ENCODE measurements at places on chromosomes 1 and 21. TPM values are rescaled to one million over a fixed set of nuclear protein-coding genes. Genes with fewer than 3 reads are reported as not detected.

The TMEM82 gene
- total RNA-seq, result not detected

DNA sequence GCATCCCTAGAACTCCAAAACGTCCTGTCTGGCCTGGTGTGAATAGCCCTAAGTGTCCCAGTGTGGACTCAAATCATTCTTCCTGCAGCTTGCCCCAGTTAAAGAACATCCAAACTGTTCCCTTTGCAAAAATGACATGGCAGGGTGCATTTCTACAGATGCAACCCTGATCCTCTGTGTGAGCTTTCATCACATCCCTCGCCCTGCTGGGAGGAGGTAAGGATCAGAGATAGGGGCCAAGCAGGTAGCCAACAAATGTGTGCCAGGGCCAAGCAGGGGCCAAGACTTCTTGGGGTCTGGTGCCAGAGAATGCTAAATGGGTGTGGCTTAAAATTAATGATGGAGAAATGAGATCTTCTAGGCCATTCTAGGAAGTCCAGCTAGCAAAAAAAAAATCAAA is 27.1 kb upstream of the MPZL1 start:
- peaks cover 55% of the 10 kb centered on the region for H3K36me3 ChIP-seq
- H3K27ac ChIP-seq, result no peak overlapping the region
- no peaks in the 10 kb centered on the region for H3K27me3 ChIP-seq
- H3K4me3 ChIP-seq, result no peak overlapping the region

- H3K27ac ChIP-seq, result no peak overlapping the region
- H3K27me3 ChIP-seq, result no peaks in the 10 kb centered on the region
- no peaks in the 10 kb centered on the region for H3K4me1 ChIP-seq
Measured at GRCh38 chr1:103156966-103157365, 48.6 kb upstream of the COL11A1 start.

GRCh38 chr21:41359286-41359685 is 2.5 kb upstream of the MX2 start:
- no peak for DNase-seq
- peaks cover 6% of the 10 kb centered on the region for H3K4me1 ChIP-seq
- H3K4me3 ChIP-seq, result no peak overlapping the region
- no peaks in the 10 kb centered on the region for H3K27me3 ChIP-seq
- no peaks in the 10 kb centered on the region for H3K36me3 ChIP-seq

DNA sequence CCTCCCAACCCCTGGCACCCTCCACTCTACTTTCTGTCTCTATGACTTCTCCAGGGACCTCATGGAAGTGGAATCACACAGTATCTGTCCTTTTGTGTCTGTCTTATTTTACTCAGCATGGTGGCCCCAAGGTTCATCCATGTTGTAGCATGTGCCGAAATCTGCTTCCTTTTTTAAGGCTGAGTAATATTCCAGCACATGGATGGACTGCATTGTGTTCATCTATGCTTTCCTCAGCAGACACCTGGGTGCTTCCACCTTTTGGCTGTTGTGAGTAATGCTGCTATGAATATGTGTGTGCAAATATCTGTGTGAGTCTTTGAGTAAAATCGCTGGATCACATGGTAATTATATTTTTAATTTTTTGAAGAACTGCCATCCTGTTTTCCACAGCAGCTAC is 1.6 kb upstream of the PFKL start:
- no peak overlapping the region for H3K27ac ChIP-seq
- no peak for DNase-seq
- H3K4me3 ChIP-seq, result no peak overlapping the region
- no peaks in the 10 kb centered on the region for H3K27me3 ChIP-seq
- H3K36me3 ChIP-seq, result no peaks in the 10 kb centered on the region

DNA sequence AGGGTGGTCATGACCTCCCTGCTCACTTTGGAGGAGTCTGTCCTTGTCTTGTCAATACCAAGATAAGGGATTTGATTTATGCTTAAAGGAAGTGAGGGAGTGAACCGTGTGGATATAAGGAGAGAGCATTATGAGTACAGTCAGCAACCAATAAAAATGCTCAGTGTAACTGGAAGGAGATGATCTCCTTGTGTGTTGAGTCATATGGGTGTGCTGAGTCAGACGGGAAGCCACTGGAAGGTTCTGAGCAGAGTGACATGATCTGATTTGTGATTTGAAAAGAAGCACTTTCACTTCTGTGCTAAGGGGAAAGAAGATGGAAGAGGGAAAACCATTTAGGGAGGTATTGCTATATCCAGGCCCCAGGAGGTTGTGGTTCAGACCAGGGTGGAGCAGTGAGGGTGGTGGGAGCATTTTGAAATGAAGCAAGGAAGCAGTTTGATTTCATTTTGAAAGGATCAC is 2.5 kb upstream of the BCL10 start:
- no peak for DNase-seq
- H3K36me3 ChIP-seq, result no peaks in the 10 kb centered on the region
- no peak overlapping the region for H3K4me3 ChIP-seq
- no peaks in the 10 kb centered on the region for H3K27me3 ChIP-seq
- peaks cover 36% of the 10 kb centered on the region for H3K4me1 ChIP-seq

DNA sequence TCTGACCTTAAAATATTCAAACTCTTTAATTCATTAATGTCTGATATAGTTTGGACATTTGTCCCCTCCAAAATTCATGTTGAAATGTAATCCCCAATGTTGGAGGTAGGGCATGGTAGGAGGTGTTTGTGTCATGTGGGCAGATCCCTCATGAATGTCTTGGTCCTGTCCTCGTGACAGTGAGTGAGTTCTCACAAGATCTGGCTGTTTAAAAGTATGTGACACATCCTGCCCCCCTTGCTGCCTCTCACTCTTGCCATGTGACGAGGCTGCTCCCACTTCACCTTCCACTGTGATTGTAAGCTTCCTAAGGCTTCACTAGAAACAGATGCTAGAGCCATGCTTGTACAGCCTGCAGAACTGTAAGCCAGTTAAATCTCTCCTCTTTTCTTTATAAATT is 21.3 kb upstream of the FBXO28 start:
- no peaks in the 10 kb centered on the region for H3K36me3 ChIP-seq
- H3K4me1 ChIP-seq, result no peaks in the 10 kb centered on the region
- DNase-seq, result no peak
- H3K27ac ChIP-seq, result no peak overlapping the region
- no peak overlapping the region for H3K4me3 ChIP-seq

- no peaks in the 10 kb centered on the region for H3K36me3 ChIP-seq
- DNase-seq, result no peak
- no peaks in the 10 kb centered on the region for H3K27me3 ChIP-seq
Measured at GRCh38 chr1:203523667-203524066, 29.7 kb downstream of the OPTC start.

DNA sequence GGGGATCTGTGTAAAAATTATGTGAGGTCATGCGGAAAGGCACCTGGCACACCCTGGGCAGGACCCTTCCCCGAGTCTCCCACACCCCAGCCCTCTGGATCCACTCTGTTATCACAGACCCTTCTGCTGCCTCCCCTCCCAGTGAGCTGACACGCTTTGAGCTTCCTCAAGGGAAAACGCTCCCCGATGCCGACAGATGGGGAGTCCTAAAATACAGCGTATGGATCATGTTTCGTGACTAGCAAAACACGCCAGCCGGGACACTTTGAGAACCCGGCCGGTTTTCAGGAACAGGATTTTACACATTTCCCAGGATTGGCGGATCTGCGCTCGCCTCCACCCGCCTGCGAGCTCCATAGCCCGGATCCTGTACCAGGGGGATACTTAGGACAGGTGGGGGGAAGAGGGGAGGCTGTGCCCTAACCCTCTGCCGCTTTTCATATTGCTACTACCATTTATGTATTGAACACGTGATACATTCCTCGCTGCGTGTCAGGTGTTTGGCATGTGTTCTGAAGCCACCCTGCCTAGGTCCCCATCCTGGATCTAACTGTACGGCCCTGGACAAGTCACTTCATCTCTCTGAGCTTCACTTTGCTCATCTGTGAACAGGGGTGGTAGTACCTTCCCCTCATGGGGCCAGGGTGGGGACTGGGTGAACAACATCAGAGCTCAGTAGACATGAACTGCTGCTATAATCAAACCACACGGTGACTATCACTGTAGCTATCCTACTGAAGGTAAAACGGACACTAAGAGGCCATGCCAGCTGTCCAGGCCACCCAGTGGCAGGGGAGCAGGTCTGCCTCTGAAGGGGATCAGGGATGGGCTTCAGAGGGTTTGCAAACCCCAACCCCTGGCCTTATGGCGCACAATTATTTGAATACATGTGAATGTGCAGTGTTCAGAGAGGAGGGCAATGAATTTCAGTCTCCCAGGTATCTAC is 63.2 kb downstream of the SSBP3 start:
- no peak overlapping the region for H3K4me3 ChIP-seq
- no peaks in the 10 kb centered on the region for H3K36me3 ChIP-seq
- H3K27me3 ChIP-seq, result no peaks in the 10 kb centered on the region
- no peak for DNase-seq

The UTS2 gene
- total RNA-seq, result not detected

- H3K27ac ChIP-seq, result peak within 1 kb of the TSS; percentile 40
- DNase-seq, result no peak
- no peaks in the 10 kb centered on the region for H3K36me3 ChIP-seq
- H3K4me1 ChIP-seq, result peaks cover 20% of the 10 kb centered on the region
- H3K27me3 ChIP-seq, result no peaks in the 10 kb centered on the region
- peak within 1 kb of the TSS; percentile 70 for H3K4me3 ChIP-seq
Measured at GRCh38 chr1:205680073-205680851, at the start of gene SLC45A3. Gene SLC45A3, minus strand, starts transcription at chr1:205680509. Its CDS starts 15,853 bp downstream, at chr1:205664656.

GRCh38 chr1:166064951-166065350 is 101.8 kb downstream of the FAM78B start:
- H3K27ac ChIP-seq, result no peak overlapping the region
- no peaks in the 10 kb centered on the region for H3K4me1 ChIP-seq
- no peaks in the 10 kb centered on the region for H3K36me3 ChIP-seq
- H3K4me3 ChIP-seq, result no peak overlapping the region

DNA sequence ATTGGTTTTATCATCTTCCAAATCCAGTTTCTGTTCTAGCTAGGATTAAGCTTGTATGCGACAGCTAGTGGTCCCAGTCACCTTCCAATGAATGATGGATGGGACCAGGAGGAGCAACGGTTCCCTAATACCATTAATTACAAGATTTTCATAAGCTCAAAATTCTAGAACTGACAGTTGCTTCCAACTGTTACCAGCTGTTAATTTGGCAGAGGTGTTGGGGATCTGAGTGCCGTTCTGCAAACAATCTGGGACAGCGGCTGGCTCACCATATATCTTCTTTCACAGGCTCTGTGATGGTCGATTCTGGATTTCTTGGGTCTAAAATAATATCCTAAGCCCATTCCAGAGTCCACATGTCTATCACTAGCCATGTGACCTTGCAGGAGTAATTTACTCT is 34.5 kb upstream of the RALGPS2 start:
- H3K27me3 ChIP-seq, result no peaks in the 10 kb centered on the region
- no peak for DNase-seq
- no peaks in the 10 kb centered on the region for H3K4me1 ChIP-seq
- H3K4me3 ChIP-seq, result no peak overlapping the region
- no peaks in the 10 kb centered on the region for H3K36me3 ChIP-seq

DNA sequence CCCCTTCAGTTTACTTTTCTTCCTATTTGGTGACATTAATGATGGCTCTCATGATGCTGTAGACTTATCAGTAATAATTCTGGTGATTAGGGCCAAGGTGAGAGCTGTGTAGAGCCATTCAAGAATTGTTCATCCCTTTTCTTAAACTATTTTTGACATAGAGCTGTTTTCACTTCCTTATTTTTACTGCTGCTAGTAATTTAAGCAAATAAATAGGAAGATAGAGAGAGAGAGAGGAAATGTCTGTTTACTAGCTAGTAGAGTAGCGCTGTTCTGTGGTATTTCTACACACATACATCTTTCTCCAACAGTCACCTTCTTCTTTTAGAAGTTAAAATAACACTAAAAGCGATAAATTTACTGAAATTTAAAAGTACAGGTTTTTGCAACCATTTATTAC is 678.0 kb upstream of the ZP4 start:
- no peaks in the 10 kb centered on the region for H3K27me3 ChIP-seq
- H3K4me3 ChIP-seq, result no peak overlapping the region
- no peaks in the 10 kb centered on the region for H3K36me3 ChIP-seq
- H3K4me1 ChIP-seq, result no peaks in the 10 kb centered on the region

GRCh38 chr1:1895456-1896336 is 4.8 kb upstream of the GNB1 start:
- no peak overlapping the region for H3K27ac ChIP-seq
- H3K4me3 ChIP-seq, result no peak overlapping the region
- peaks cover 18% of the 10 kb centered on the region for H3K27me3 ChIP-seq
- no peaks in the 10 kb centered on the region for H3K36me3 ChIP-seq
- no peak for DNase-seq

The PIK3R3 gene
- total RNA-seq, result 20.4 TPM

DNA sequence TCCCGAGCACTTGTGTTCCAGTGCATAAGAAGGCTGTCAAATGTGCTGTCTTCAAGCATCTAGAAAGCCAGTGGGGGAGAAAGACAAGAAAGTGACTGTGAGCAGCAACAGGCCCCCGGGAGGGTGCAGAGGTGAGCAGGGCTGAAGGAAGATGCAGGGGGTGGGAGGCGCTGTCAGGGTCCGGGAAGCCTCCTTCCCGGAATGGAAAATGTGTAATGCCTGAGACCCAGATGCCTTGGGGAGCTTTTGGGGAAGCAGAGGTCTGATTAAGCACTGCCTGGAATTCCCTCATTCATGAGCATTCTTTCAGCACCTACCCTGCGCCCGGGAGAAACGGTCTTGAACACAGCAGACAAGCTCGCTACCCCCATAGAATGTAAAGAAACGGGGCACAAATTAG is 1.3 kb downstream of the NPHP4 start:
- no peaks in the 10 kb centered on the region for H3K27me3 ChIP-seq
- H3K4me3 ChIP-seq, result peak overlapping the region; percentile 71
- H3K27ac ChIP-seq, result peak overlapping the region; percentile 97
- DNase-seq, result no peak

DNA sequence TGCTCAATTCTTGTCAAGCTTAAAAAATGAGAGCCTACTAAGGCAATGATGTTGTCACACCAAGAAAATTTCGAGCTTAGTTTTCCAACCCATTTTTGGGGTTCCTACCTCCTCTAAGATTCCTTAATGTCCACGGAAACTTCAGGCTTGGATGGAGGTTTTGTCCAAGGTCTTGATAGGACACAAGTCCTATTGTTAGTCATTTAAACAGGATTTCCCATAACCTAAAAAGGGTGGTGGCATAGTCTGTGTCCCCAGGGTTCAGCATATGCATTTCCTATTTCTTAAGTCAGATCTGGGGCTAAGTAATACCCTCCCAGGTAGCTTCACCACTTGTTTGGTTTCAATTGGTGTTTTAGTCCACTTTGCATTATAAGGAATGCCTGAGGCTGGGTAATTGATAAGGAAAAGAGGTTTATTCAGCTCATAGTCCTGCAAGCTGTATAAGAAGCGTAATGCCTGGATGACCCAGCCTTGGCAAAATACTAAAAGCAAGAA is 10.9 kb upstream of the PADI2 start:
- H3K27me3 ChIP-seq, result no peaks in the 10 kb centered on the region
- DNase-seq, result no peak
- H3K36me3 ChIP-seq, result no peaks in the 10 kb centered on the region
- peaks cover 3% of the 10 kb centered on the region for H3K4me1 ChIP-seq

- peaks cover 40% of the 10 kb centered on the region for H3K4me1 ChIP-seq
- DNase-seq, result peak; percentile 37
- no peaks in the 10 kb centered on the region for H3K36me3 ChIP-seq
- H3K4me3 ChIP-seq, result no peak overlapping the region
Measured at GRCh38 chr1:184479435-184480167, 92.8 kb downstream of the C1orf21 start.

The REN gene
- not detected for total RNA-seq

The SUMO3 gene
- 48.9 TPM for total RNA-seq

All from esophagus muscularis mucosa (tissue), 4 donors.